Muscle of back (tissue), 13 donors: ENCODE measurements at places on chromosomes 5 and 9. TPM values are rescaled to one million over a fixed set of nuclear protein-coding genes. Genes with fewer than 3 reads are reported as not detected.

- no peak for DNase-seq
Observed at GRCh38 chr5:180294411-180294810, 2.5 kb upstream of the MAPK9 start.

- DNase-seq = no peak
Observed at GRCh38 chr9:32322622-32323021, 61.8 kb upstream of the ACO1 start.

GRCh38 chr9:31848505-31849285, 535.7 kb upstream of the ACO1 start:
- DNase-seq = no peak

- no peak for DNase-seq
Observed at GRCh38 chr9:136621734-136622093, 41.0 kb upstream of the EGFL7 start.

- DNase-seq = peak; percentile 41
Observed at GRCh38 chr5:89255845-89256463, 373.0 kb upstream of the MEF2C start.

DNA sequence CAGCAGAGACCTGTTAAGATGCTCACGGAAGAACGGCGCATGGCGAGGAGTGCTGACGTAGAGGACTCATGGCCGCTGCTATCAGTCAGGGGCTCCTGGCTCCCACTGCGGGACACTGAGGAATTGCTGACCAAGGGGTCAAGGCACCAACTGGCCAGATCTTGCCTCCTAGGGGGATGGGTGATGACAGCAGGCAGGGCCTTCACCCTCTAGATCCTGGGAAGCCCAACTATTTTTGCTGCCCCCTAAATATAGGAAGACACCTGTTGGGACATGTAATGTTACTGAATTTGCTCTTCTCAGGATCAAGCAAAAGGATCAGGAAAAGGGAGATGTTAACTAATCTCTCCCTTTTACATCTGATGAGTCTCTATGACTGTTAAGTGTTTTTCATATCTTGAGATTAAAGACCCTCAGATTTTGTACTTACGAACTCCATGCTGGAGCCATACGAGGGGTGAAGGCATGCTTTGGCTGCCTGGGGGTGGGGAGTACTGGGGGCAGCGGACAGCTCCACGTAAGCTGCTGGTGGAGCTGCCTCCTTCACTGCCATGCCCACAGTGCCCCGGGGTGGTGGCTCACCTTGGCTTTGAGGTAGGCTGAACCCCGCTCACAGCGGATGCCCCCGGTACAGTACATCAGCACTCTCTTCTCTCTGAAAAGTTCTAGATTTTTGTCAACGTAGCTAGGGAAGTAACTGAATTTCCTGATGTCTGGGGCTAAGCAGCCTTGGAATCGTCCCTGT, 28.1 kb downstream of the TSTD2 start:
- peak; percentile 33 for DNase-seq

The STK10 gene
- polyA plus RNA-seq = 21.0 TPM

The SERF1A gene
- polyA plus RNA-seq = 2.6 TPM
